ENCODE measurements at places on chromosomes 16 and 17.

DNA sequence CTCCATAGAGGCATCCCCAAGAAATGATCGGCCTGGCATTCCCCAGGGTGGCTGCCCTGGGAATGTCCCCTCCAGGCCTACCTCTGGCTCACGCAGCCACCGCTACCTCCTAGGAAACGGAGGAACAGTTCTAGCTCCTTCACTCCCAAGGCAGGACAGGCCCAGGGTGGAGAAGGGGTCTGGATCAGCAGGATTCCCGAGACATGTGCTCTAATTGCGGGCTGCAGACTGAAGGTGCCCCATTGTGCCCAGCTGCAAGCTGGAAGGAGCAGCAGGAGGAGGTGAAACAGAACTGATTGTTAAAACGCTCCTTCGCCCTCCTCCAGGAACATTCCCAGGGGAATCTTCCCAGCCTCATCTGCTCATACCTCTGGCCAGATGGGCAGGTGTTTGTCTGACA, 40.8 kb downstream of the SCNN1G start:
- no peak for DNase-seq

DNA sequence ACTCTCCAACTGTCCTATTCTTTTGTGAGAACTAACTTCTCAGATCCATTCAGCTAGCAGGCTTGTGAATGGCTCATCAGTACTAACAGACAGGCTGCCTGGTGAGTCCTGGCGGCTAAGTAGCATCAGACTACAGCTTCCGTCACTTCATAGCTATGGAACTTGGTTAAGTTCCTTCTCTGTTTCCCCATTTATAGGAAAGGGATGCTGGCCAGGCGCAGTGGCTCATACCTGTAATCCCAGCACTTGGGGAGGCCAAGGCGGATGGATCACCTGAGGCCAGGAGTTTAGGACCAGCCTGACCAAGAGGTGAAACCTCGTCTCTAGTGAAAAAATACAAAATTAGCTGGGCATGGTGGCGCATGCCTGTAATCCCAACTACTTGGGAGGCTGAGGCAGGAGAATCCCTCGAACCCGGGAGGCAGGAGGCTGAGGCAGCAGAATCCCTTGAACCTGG, 49.9 kb upstream of the TANGO6 start:
- no peak for DNase-seq

GRCh38 chr17:21522755-21523336, 146.7 kb downstream of the KCNJ12 start:
- DNase-seq, result no peak

DNA sequence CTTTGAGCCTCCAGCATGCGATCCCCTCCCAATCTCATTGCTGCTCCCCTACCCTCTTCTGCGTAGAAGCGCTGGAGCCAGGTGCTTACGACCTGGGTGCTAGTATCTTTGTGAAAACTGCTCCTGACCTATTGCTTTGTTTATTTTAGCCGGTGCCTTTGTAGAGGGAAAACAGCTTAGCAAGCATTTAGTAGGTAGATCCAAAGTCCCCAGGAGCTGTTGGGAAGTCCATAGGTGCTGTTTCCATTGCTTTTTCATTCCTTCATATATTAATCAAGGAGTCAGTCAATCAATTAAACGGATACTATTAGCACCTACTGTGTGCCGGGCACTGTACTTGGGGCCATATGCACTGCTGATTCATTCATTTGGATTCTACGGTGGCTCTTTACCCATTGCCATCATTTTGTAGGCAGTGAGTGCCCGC, 497.6 kb downstream of the WWOX start:
- DNase-seq, result no peak

Measured in nephron progenitor cell (in vitro differentiated cells).